OCI-LY7 (cell line): ENCODE measurements at places on chromosomes 11 and 22. TPM values are rescaled to one million over a fixed set of nuclear protein-coding genes. Genes with fewer than 3 reads are reported as not detected.

DNA sequence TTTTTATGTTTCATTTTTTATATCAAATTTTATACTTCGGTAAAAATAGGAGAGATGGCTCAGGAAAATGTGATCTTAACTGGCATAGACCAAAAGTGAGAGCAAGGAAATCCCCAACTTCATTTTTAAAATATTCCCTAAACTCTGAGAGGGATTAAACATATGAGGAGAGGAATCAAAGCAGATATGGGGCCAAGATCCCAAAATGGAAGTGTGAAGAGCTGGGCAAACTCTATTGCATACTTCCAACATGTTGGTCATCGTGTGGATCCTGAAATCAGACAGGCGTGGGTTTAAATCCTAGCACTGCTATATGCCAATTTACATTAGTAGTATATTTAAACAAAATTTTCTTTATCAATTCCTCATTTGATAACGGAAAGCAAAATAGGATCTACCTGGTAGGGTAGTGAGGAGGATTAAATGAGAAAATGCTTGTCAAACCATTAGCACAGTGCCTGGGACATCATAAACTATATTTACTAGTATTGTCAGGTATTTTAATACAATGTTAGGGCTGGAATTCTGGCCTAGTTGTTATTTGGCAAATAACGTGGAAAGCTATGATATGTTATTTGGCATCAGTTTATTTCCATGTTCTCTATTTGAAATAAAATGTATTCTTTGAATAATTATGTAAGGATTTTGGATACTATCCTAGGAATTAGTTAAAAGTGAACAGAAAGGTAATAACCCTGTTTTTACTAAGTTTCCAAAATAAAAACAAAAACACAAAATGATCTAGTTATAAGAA lies 392.8 kb upstream of the CCDC90B start:
- no peak for DNase-seq

DNA sequence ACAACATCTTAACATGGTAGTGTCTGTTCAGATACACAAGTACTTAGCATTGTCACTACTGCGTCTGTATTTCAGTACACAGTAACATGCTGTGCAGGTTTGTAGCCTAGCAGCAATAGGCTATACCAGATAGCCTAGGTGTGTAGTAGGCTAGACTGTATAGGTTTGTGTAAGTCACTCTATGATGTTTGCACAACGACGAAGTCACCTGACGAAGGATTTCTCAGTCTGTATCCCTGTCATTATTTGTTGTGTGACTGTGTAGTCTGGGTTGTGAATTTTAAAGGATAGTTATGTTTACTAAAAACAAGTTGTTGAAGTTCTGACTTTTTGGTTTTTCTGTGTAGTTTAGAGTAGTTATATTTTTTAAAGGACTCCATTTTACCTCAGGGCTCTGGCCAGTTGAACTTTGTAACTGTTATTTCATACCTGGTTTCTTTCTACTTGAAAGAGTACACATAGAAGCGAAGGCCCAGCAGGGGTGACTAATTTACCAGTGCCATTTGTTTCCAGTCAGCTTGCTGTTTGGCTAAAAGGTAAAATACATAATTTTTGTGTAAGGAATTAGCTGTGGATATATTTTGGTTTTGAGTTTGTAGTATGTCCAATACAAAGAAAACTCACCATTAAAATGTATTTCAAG lies 72.3 kb downstream of the PPP6R3 start:
- DNase-seq, result no peak

DNA sequence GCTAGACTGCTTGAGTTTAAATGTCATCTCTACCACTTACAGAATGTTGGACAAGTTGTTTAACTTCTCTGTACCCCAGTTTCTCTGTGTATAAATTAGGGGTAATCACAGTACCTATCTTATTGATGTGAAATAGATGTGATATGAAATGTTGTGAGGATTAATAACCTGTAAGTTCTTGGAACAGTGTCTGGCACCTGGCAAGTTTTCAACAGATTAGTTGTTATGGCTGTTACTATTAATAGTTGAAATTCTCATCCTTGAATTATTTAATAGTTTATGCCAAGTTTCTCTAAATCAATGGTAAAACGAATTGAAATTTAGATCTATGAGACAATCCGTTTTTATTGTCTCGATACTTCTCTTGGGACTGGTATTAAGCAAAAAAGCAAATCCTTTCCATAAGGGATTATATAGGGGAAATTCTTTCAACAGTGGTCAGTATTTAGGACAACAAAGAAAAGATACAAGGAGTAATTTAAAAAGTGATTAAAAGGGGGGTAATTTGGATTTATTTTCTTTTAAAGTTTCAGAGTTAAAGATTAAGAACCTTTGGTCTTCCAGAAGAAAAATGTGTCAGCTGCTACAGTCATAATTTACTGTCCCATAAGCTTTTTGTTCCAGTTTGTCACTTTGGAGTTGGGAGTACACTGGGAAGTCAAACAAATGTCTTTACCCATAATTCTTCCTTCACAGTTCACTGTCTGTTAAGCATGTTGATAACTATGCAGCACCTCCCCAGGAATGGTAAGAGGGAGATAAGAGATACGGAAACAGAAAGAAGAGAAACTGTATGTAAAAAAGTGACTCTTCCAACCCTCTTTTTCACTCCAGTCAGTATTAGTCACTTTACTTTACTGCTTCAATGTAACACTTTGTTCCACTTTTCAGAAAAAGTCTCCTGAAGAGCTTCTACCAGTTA lies 13.2 kb downstream of the PDE3B start:
- no peak for DNase-seq

DNA sequence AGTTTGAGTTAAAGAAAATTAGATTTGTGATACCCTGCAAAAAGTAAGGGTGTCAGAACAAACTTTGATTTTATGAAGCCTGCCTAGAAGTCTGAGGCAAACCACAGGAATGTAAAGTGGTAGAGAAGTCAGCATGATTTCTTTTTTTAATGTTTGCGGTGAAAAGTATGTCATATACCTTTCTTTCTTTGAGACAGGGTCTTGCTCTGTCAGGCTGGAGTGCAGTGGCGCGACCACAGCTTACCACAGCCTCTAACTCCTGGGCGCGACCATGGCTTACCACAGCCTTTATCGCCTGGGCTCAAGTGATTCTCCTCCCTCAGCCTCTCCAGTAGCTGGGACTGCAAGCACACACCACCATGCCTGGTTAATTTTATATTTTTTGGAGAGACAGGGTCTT lies 4.7 kb downstream of the API5 start:
- no peak for DNase-seq

GPHA2 gene
- not detected in 2 replicates for total RNA-seq

LMO2 gene
- 0.89 and 2.0 TPM in 2 replicates for total RNA-seq

GAB4 gene
- not detected in 2 replicates for total RNA-seq
